ENCODE measurements at places on chromosomes 6 and 20.

GRCh38 chr6:16903470-16903869 is 142.2 kb upstream of the ATXN1 start:
- no peak for DNase-seq

DNA sequence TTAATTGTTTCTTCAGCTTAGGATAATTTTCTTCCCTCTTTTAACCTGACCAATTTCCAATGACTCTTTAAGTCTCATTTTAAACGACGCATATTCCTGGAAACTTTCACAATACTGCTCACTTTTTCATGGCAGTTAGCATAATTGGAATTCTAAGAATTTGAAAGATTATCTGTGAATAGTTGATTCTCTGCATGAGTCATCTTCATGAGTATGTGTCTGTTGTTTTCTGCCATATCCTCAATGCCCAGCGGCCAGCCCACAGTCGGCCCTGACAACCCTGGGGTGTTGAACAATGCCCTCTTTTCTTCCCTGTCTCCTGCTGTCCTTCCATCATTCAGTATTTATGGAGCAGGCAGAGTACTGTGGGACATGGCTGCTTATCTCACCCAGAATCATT is 554.2 kb downstream of the CDH26 start:
- no peak for DNase-seq

GRCh38 chr6:168376120-168376519 is 56.5 kb upstream of the DACT2 start:
- DNase-seq, result no peak

- no peak for DNase-seq
Observed at GRCh38 chr6:74720923-74721322, 484.9 kb downstream of the COL12A1 start.

GRCh38 chr20:10115021-10115420 is 80.2 kb downstream of the ANKEF1 start:
- peak; percentile 66 for DNase-seq

- no peak for DNase-seq
Observed at GRCh38 chr6:137353346-137353745, 134.2 kb upstream of the IFNGR1 start.

GRCh38 chr6:158379336-158379735 is 67.1 kb downstream of the TULP4 start:
- no peak for DNase-seq

DNA sequence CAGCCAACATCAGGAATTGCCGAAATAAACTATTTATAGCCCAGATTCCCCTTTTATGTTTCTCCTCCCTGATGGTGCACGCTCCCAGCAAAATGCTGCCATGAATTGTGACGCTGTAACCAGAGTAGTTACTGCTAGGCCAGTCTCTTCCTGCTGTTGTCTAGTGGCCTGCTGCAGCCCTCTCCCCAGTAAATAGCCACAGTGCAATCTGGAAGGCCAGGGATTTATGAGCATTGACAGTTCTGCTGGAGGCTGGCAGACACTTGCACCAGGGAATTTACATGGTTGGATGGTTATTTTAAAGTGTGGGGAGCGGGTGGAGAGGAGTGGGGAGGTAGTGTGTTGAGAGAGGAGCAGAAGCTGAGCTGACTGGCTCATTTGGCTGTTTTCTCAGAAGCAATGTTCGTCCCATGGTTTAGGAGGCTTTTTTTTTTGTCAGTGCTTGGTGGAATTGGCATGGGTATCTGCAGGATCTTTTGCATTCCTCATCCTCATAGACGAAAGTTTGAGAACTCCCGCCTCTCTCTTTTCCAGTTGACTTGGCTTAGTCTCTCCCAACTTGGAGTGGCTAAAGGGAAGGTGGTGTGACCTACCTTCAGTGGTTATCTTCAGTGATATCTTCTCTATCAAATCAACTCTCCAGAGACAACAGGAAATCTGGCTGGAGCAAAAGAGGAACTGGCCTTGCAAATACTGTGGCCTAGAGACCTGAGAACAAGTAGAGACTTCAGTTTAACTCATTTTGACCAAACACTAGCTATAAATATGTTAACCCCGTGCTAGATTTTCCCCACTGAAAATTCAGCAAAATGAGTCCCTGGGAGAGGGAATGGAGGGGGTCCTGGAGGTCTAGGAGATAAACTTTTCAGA is 99.3 kb upstream of the VSTM2L start:
- DNase-seq, result no peak

DNA sequence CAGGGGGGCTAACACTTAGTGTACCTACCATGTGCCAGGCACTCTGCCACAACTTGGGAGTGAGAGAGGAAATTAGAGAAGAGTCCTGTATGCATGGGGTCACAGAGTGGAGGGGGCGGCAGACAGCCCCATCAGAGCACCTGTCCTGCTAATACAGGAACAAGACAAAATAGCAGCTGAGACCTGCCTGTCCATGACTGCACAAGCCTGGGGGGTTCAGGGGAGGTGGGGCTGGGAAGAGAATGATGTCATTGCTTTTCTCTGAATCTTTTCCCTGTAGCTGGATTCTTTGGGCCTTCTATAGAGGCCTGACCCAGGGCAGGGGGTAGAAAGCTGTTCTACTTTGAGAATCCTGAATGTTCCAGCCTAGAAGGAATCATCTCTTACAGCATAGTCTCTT is 37.4 kb downstream of the FOXP4 start:
- no peak for DNase-seq

DNA sequence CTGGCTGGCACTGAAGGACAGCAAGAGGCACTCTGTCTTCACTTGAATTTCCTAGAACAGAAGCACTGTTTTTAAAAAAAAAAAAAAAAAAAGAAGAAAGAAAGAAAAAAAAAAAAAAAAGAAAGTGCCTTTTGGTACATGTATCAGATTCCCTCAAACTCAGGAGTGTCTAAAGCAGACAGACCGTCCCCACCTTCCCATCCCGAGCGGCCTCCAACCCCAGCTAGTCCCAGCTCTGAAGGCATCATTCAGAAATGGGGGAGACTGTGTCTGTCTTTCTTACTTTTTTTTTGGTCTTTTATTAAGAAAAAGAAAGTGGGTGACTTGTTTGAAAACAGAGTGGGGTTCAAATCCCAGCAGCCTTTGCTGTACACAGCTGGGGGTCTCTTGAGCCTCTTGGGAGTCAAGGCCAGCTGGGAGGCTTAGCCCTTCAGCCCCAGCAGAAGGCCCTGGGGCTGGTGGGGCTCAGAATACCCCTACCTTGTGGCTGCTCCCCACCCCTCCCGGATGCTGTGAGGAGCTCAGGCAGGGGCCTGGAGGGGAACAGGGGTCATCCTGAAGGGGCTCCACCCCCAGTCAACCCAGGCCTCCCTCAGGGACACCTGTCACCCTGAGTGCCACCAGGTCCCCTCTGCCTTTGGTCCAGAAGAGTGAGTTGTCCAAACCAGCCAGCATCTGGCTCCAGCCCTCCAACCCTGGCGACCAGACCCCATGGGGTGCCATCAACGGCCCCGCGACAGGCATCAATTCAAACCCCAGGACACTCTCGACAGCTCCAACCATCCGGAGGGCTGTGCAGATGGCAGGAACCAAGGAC is 128.3 kb downstream of the TAF4 start:
- no peak for DNase-seq

GRCh38 chr6:87639373-87639772 is 49.4 kb downstream of the ORC3 start:
- DNase-seq, result no peak

- no peak for DNase-seq
Observed at GRCh38 chr6:34589140-34589539, 33.0 kb upstream of the SPDEF start.

DNA sequence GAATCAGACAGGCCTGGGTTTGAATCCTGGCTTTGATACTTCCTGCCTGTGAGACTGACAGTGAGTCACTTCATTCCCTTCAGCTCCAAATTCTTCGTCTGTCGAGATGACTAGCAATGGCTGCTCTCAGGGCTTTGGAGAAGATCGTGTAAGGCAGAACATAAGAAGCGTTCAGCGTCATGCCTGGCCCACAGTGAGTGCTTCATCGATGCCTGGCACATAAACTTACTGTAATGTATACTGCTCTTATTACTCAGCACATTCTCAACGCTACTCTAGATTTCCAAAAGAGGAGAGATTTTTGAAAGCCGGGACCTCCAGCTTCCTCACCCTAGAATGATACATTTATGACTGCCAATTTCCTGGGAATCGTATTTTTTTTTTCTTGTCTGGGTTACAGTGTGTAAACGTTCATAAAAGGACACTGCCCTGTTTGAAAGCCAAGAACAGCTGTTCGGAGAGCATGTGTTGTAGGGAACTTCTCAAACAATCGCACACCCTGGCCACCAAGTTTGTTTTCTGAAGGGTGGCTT is 16.2 kb upstream of the BCAS1 start:
- no peak for DNase-seq

DNA sequence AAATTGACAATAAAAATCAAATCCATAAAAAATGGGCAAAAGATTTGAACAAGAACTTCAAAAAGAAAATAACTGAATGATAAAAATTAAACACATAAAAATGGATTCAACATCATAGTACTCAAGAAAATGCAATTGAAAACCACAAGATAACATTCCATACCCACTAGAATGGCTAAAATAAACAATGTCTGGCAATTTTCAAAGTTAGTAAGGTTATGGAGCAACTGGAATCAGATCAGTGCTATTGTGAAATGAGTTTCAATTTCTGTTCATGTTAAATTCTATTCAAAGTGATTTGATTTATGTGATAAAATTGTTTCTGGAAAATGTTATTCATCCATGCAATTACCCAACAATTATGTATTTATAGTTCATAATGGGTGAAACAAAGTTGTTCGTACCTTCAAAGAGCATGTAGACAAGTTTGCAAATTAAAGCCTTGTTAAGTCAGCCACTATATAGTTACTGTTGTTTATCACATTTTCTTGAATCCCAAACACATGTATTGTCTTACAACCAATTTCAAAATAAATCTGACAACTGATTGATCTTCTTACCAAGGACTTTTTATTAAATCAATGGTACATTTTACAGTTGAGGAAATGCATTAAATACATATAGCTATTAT is 151.5 kb upstream of the CENPW start:
- DNase-seq, result peak; percentile 6

DNA sequence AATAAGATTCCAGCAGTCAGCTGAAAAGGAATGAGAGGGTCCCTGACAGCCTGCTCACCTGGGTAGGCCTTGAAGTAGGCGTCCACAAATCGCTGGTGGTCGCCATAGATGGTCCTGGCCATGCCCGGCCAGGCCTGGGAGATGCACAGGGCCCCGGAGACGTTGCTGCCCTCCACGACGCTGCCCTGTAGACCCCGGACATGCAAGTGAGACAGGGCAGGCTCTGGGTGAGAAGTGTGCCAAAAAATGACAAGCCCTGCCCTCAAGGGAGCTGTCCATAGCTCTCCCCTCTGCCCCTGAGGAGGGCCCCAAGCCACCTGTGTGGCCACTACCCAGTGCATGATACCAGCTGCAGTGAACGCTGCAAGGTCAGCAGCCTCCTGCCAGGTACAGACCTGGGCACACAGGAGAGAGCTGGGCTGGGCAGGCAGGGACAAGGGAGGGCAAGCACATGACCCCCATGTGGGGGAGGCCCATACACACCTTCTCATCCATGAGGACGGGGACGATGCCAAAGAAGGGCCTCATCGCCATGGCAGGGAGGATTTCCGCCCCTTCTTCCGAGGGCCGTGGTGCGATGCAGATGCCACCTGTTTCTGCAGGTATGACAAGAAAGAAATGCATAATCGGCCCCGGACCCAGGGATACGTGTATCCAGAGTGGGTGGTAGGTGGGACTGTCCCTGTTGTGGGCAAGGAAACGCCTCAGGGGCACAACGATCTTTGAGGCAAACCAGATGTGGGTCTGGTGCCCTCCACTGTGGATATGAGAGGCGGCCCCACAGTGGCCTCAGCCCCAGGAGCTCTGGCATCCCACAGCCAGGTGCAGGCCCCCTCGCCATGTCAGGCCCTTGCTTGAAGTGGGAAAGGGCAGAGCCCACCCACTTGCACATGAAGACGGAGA is 21.2 kb upstream of the APMAP start:
- no peak for DNase-seq

- no peak for DNase-seq
Observed at GRCh38 chr6:37983720-37984501, 164.4 kb downstream of the ZFAND3 start.

GRCh38 chr20:36688630-36689029 is 42.6 kb upstream of the SLA2 start:
- DNase-seq, result no peak

DNA sequence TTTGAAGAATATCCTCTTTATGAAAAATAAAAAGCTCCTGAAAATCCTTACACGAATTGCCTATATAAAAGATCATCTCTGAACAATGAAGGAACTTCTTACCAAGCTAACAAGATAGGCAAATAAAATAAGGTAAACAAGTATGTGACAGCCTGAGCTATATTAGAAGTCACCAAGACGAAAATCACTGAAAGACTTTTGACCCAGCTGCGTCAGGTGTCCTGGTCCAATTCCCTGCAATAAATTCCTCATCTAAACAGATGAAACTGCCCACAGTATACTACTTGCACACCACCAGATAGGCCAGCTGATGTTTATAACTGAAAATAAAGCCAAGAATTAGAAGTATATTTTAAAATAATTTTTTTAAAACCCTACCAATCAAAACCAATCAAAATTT is 67.4 kb upstream of the RUNX2 start:
- no peak for DNase-seq

- no peak for DNase-seq
Observed at GRCh38 chr6:22411376-22412105, 114.7 kb upstream of the PRL start.

DNA sequence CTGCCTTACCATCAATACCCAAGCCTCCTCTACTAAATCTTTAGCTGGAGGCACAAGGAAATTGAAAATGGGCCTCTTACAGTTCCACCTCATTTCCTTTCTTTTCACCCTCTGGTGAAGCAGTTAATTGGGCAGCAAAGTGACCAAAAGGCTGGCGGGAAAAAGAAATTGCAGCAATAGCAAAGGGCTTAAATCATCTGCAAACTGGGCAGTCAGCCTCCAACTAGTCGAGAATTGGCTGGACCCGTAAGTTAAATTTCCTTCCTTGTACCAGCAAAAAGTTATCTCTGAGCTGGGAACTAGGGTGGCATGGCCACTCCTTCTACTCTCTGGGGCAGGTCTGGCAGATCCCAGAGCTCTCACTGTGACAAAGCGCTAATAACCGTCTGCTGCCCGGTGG is 33.5 kb downstream of the GHRH start:
- DNase-seq, result no peak

- DNase-seq, result no peak
Observed at GRCh38 chr20:37236462-37236861, 25.2 kb downstream of the GHRH start.

DNA sequence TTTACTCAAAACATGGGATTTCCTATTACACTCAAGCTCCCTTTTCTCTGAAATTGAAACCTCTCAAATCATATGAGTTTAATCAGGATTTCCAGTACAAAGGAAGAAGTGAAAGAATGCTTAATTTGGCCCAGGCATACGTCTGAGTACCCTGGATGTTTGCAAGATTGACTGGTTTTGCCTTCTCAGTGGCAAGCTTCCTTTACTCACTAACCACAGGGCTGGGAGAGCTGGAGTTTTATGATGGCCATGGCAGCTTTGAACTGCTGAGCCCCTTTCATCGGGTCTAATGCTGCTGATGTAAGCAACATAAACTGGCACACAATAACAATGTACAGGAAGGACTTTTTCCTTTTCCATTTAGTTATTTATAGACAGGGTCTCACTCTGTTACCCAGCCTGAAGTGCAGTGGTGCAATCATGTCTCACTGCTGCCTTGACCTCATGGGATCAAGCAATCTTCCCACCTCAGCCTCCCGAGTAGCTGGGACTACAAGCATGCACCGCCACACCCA is 194.8 kb downstream of the SLC35F1 start:
- DNase-seq, result no peak
